Testis (tissue), 5 donors: ENCODE measurements at places on chromosomes 12 and 14. TPM values are rescaled to one million over a fixed set of nuclear protein-coding genes. Genes with fewer than 3 reads are reported as not detected.

KRT79 gene
- total RNA-seq: 0.24 TPM

PROX2 gene
- 0.06 TPM for total RNA-seq

KIF26A gene
- 18.3 TPM for total RNA-seq

MLXIP gene
- 61.2 TPM for total RNA-seq

TAS2R8 gene
- not detected for total RNA-seq

KLHL33 gene
- total RNA-seq: 1.2 TPM

IFNG gene
- total RNA-seq: not detected
